Stimulated activated naive B cell treated with anti-CD40 and anti-IgM and Interleukin-4, amounts not matched to agents 10 μg/mL and 1 μg/mL and 100 μg/mL, for 72 hours (primary cell): ENCODE measurements at places on chromosomes 7 and 10.

- H3K4me1 ChIP-seq = peaks cover 29% of the 10 kb centered on the region
- H3K27me3 ChIP-seq = no peaks in the 10 kb centered on the region
- H3K4me3 ChIP-seq = no peak overlapping the region
- peak overlapping the region; percentile 65 for H3K27ac ChIP-seq
- peaks cover 27% of the 10 kb centered on the region for H3K36me3 ChIP-seq
- no peak for DNase-seq
Observed at GRCh38 chr10:84156768-84157167, 16.8 kb upstream of the GPR15LG start.

DNA sequence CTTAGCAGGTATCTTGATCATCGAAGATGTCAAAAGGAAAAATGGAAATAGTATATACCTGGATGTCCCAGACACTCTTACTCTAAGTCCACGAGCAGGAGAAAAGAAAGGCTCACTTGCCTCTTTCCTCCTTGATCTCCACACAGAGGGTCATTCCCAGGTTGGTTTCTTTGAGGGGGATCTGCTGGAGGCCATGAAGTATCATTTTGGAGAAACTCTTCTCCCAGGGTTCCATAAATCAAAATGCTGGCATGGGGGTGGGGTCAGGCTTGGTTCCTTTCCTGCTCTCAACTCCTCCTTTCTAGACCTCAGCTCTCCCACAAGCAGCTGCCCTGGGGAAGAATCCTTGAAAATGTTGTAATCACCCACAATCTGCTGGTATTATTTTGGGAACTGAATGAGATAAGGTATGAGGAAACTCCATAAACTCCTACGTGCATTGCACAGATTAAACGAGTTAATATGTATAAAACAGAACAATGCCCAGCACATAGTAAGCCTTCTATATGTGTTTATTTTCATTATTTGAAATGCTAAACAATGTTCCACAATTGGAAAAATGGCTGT, 54.4 kb downstream of the PRKCQ start:
- H3K27ac ChIP-seq = no peak overlapping the region
- H3K36me3 ChIP-seq = no peaks in the 10 kb centered on the region
- H3K27me3 ChIP-seq = peaks cover 1% of the 10 kb centered on the region
- H3K4me3 ChIP-seq = no peak overlapping the region

DNA sequence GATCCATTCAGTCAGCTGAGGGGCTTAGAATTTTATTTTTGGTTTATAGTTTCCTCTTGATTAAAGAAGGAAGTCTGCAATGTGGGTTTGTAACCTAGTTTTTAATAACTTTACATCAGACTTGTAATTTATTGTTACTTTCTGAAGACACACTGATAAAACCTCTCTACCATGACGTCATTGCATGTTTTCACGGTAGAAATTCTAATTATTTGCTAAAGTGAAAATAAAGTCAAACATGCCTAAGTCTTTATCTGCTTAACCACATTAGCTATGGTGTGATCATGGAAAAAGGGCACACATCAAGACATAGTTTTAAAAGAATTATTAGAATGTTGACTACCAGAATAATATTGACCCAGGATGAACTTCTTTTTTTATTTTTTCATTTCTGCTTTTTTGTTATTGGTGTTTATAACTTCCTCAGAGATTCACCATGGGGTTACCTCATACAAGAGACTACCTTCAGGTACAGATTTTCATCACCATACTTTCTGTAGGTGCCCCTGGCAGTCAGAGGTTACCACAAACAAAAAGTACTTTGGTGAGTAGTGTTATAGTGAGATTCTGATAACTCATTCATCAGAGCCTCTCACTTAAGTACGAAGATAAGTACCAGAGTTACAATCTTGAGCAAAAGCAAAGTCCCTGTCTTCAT, 7.0 kb upstream of the PANK1 start:
- no peak overlapping the region for H3K27ac ChIP-seq
- H3K4me1 ChIP-seq = peaks cover 27% of the 10 kb centered on the region
- H3K4me3 ChIP-seq = no peak overlapping the region
- H3K36me3 ChIP-seq = peaks cover 10% of the 10 kb centered on the region

DNA sequence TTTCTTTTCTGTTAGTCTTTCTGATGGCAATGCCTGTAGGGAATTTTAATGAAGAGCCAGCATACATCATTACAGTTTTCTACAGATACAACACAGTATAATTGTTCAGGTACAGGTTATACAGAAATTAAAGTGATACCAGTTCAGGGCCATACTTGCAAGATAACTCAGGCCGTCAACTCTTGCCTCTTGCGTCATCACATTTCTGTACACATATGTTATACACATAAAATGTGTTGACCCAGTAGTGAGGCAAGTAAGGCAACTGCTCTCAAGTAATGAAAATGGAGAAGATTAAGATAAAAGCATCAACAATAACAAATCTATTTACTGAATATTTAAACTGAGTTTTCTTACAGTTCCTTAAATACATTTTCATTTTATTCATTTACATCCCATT, 317.8 kb downstream of the HPSE2 start:
- DNase-seq = no peak
- no peak overlapping the region for H3K27ac ChIP-seq
- H3K27me3 ChIP-seq = no peaks in the 10 kb centered on the region
- H3K4me3 ChIP-seq = no peak overlapping the region
- no peaks in the 10 kb centered on the region for H3K36me3 ChIP-seq
- H3K4me1 ChIP-seq = no peaks in the 10 kb centered on the region

GRCh38 chr10:92405419-92405924, 114.5 kb downstream of the MARCHF5 start:
- no peak overlapping the region for H3K4me3 ChIP-seq
- no peaks in the 10 kb centered on the region for H3K36me3 ChIP-seq
- peaks cover 12% of the 10 kb centered on the region for H3K4me1 ChIP-seq
- no peak overlapping the region for H3K27ac ChIP-seq
- peaks cover 17% of the 10 kb centered on the region for H3K27me3 ChIP-seq
- no peak for DNase-seq
